ENCODE measurements at places on chromosomes 16 and 17.

DNA sequence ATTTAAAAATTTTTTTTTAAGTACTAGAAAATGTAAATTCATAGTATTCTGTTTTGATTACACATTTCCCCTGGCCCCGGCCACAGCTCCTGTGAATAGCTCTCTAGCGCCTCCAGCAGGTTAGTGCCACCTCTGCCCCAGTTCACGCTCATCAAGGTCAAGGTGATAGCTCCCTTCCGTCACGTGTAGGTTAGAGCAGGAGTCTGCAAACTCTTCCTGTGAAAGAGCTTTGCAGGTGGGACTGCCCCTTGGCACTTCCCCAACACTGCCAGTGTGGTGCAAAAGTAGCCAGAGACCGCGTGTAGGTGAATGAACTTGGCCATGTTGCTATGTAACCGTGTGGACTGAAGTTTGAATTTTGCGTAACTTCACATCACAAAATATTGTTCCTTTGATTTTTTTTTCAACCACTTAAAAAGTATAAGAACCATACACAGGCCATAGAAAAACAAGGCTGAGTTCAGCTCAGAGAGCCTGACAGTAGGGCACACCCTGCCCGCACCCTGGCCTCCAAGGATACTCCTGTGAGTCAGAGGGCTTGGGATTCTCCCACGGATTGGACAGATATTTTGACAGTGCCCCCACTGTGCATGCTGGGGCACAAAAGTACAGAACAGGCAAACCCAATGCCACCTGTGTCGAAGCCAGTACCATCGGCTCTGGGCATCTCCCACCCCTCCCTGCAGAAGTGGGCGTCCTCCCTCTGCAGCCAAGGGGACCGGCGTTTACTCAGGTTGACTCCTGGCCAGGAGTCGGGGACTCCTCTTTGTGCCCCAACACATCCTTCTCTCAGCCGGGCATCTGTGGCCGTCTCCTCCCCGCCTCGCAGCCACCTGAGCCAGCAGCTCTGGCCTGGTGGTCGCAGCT, 92.0 kb upstream of the CHMP6 start:
- DNase-seq: no peak

DNA sequence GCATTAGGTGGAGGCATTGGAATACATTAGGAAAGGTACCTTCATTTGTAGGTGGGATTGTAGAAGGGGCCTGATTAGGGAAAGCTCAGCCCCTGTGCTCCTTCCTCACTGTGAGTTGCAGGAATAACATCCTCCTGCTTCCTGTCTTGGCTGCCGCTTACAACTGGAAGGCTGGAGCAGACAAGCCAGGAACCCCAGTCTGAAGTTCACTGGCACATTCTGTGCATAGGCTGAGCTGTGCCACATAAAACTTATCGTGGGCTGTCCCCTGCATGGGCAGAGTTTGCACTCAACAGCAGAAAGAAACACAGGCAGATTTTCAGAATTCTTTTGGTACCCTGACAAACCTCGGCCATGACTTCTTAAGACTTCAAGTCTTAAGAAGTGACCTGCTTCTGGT, 200.1 kb downstream of the SALL1 start:
- no peak for DNase-seq

DNA sequence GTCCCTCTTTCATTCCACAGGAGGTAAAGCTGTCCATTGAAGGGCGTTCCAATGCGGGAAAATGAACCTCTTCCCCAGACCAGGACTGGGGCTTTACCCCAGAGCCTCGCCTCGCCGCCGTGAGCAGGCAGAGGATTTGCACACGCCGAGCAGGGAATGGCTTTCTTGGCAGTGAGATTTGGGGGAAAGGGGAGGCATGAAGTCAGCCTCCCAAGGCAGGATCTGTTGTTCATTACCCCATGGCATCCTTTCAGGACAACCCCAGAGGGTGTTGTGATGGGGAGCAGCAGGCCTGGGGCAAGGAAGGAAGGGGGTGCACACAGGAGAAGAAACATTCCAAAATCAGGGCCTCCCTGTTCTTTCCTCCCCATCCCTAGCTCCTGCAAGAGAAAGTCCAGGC, 6.0 kb downstream of the ATXN1L start:
- no peak for DNase-seq

DNA sequence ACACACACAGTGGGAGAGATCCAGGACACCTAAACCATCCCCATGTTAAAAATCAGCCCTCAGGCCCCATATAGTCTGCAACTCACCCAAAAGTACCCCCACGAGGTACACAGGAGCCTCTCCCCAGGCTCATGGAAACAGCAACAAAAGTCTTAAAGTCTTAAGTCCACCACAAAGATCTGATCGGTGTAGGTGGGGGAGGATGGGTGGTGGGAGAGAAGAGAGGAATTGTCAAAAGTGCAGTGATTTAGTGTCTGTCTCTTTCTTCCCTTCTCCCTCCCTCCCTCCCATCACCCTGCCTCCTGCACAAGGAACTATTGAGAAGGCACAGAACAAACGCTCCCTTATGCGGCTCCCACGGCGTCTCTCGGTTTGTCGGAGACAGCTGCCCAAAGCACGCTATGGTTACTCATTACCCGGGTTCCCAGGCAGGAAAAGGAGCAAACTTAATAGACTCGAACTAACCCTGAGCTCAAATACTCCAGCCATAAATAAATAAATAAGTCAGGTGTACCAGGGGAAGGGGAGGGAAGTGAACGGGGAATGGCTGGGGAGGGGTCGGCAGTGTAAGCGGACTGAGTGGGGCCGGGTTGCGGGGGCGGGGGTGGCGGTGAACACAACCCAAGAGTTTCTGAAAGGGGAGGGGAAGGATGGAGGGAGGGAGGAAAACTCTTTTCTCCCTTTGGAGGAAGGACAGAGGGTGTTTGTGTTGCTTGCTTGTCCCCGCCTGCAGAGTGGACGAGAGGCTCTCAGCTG, 477.4 kb downstream of the SLC39A11 start:
- peak; percentile 97 for DNase-seq

GRCh38 chr17:33968350-33969044, 286.6 kb upstream of the CCL2 start:
- no peak for DNase-seq

DNA sequence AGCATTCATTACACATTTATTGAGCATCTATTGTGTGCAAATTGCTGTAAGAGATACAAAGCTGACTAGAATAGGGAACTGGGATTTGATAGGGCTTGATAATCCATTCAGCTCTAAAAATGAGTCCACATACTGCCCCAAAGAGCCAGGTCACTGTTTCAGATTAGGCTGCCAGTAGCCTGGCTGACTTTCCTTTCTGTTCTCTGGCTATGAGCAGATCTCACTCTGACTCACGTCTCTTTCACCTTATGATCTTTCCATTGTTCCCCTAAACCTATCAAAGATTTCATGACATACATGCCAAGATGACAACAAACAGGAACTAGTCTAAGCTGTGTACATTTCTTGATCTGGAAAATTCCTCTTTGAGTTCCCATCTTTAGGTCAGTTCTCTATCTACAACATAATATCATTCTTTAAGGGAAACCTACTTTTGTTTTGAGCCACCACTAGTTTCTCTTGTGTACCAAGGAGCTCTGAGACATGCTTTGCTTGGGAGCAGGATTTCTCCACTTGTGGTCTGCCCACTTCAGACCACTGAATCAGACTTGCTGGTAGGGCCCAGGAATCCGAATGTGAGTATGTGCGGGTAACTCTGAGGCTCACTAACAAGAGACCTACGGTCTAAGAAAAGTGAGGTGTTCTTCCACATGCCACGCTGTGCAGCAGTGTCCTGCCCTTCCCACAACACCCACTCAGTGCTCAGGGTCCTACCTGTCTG, 40.9 kb upstream of the ICAM2 start:
- DNase-seq: no peak

DNA sequence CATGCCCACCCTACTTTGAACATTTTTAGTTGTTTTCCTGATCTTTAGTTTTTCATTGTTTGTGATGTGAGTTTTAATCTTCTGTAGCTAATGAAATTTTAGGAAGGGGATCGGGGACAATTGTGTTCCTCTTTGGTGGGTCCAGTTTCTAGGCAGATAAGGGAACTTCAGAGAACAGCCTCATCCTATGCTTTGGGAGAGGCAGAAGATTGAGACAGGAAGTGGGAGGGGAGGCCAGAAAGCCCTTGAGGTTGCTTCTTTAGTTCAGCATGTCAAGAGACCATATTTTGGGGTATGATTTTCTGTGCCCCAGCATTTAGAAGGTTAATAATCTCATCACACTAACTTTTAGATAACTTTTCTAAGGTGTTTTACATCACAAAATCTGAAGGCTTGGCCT, 191.0 kb downstream of the TANC2 start:
- DNase-seq: no peak

DNA sequence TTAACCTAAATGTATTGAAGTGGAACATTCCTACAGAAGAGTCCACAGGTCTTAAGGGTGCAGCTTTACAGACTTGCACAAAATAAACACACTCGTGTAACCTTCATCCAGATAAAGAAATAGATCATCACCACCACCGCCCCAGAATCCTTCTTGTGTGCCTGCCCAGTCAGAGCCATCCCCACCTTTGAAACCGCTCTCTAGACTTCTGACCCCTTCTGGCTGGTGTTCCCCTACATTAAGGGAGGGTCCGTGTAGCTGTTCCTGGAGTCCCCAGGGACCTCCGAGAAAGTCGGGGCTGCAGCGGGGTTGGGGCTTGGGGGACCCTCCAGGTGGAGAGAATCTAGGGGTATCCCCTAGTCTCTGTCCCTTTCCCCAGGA, 9.4 kb downstream of the TBX4 start:
- no peak for DNase-seq

- no peak for DNase-seq
These were observed 256.7 kb downstream of the PARN start for GRCh38 chr16:14373406-14373805.

- no peak for DNase-seq
These were observed 20.1 kb upstream of the ALDH3A1 start for GRCh38 chr17:19768046-19768782.

DNA sequence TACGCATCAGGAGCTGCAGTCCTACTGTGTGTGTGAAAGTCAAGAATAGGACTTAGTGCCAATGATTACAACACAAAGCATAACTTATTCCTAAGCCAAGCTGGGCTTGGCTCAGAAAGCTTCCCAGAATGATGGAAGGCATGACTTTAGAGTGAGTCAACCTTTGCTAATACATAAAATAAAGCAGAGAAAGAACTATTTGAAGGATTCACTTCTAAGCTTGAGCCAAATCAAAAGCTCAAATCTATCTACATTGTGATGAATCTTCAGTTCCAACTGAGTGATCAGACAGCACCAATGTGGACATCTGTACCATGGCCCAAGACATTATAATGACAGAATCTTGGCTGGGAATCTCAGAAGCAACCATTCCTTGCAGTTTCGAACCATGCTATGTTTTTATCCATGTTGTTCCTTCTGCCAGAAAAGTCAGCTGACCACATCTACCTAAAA, 41.4 kb downstream of the SMG6 start:
- no peak for DNase-seq

- no peak for DNase-seq
These were observed 277.1 kb downstream of the CEP112 start for GRCh38 chr17:65914784-65915342.

DNA sequence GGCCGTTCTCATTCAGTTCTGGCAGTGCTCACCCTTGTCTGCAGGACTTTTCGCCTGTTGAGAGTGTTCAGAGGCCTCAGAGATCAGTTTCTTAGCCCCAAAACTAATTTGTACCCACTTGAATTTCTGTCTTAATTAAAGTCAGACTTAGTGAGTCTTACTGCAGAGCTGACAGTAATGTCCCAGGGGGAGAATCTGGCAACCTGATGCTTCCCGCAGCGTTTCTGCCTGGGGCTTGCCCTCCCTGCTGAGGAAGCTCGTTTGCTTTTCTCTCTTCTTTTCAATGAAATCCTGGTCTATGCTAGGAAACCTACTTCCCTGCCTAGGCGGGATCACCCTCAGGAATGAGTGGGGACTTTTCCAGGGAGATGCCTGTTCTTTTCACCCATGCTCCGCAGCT, 25.3 kb downstream of the DBNDD1 start:
- no peak for DNase-seq

DNA sequence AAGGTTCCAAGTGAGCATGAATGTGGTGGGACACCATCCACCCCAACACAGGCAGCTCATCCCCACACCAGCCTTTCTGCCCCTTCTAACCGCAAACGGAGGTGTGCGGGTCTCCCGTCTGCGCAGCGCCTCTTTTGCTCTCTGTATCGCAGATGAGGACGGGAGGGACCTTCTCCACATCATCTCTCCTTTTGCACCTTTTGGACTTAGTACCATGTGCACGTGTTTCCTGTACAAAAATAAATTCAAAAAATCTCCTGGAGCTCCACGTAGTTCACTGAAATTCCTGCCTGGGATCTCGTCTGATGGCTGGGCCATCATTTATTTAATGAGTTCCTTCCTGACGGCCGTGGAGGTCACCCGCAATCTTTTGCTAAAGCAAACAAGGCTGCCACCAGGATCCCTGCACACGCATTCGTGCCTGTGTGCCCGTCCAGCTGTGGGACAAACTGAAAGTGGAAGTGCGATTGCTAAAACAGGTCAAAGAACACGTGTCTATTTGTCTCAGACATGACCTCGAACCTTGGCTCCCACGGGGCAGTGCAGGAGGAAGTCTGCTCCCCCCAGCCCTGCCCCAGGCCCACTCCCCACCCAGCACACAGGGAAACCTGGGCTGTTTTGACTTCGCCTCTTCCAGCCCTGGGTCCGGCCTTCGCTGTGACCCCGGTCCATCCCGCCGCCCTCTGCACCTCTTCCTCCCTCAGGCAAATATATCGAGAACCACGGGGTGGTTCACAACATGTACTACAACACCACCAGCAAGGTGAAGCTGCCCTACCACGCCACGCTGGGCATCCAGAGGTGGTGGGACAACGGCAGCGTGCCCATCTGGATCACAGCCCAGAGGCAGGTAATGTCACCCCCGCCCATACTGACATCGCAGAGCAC, 2.3 kb downstream of the ENPP7 start:
- no peak for DNase-seq

- peak; percentile 55 for DNase-seq
These were observed at the start of gene PIGQ for GRCh38 chr16:569445-570254. PIGQ (plus strand) TSS chr16:569968; CDS start chr16:574075, 4,107 bp downstream.

DNA sequence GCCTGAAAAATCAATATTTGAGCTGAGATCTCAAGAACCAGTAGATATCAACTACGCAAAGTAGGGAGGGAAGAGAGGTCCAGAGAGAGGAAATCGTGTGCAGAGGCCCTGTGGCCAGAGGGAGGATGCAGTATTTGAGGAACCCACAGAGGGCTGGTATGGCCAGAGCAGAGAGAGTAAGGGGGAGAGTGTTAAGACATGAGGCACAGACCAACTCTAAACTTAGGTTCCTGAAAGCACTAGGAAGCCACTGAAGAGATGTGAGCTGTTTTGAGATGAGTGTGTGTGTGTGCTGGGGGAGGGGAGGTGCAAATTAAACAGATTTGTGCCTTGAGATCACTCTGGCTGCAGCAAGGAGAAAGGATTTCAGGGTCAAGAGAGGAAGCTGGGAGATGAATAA, 10.9 kb downstream of the SLC13A2 start:
- no peak for DNase-seq

DNA sequence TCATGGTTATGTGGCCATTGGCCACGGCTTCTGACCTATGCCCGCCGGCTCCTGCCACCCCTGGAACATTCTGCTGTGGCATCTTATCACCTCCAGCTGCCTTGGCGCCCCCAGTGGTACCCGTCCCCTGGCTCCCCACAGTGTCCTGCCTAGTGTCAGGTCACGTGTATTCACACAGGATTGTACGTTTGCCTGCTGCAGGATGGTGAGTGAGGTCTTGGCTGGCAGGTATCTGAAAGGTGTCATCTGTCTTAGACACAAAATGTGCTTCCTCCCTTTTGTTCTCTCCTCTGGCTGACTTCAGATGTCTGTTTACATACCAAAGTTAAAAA, 24.9 kb downstream of the DBNDD1 start:
- DNase-seq: no peak

GRCh38 chr17:50201276-50201854, at the start of gene COL1A1:
COL1A1 (minus strand) TSS chr17:50201631; CDS start chr17:50201513, 118 bp downstream.
- no peak for DNase-seq

GRCh38 chr16:88633684-88634140, 4.7 kb upstream of the IL17C start:
- peak; percentile 48 for DNase-seq

GRCh38 chr17:31736855-31737625, 122.0 kb downstream of the COPRS start:
- DNase-seq: no peak
